ENCODE measurements at places on chromosomes 7 and 10.

- no peak for DNase-seq
These were observed 69.5 kb upstream of the PPIF start for GRCh38 chr10:79277579-79278269.

DNA sequence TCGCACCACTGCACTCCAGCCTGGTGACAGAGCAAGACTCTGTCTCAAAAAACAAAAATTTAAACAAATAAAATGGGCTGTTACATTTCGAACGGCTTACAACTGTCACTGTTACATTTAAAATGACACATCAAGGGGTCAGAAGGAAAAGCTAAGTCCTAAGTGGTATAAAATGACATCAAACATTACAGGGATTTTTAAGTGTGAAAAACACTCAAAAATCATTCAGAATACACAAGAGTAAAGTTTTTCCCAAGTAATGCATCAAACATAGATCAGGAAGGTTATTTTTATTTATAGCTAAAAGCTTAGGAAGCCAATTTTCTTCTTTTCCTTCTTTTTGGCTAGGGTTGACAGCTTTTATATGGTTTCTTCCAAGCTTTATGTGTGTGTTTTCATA is 39.0 kb downstream of the CCDC3 start:
- DNase-seq: no peak

- DNase-seq: no peak
These were observed 138.2 kb downstream of the C10orf105 start for GRCh38 chr10:71581376-71581775.

DNA sequence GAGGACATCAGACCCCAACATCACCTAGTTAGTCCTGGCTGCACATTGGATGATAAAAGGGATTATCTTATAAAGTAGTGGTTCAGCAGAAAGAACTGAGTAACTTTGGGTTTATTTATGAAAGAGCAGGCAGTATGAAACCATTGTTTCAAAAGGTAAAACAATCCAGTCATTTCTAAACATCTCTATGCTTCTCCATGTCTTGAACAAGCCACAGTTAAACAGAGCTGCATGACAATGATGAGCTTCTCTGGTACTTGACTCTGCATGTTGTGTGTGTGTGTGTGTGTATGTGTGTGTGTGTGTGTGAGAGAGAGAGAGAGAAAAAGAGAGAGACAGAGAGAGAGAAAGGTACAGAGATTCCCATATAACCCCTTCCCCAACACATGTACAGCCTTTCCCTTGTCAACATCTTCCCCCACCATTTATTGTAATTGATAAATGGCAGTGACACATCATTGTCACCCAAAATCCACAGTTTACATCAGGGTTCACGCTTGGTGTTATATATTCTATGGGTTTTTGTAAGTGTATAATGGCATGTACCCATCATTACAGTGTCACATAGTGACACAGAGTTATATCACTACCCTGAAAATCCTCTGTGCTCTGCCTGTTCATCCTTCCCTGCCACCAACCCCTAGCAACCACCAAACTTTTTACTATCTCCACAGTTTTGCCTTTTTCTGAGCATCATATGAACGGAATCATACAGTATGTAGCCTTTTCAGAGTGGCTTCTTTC is 32.8 kb upstream of the SLC18A3 start:
- no peak for DNase-seq

DNA sequence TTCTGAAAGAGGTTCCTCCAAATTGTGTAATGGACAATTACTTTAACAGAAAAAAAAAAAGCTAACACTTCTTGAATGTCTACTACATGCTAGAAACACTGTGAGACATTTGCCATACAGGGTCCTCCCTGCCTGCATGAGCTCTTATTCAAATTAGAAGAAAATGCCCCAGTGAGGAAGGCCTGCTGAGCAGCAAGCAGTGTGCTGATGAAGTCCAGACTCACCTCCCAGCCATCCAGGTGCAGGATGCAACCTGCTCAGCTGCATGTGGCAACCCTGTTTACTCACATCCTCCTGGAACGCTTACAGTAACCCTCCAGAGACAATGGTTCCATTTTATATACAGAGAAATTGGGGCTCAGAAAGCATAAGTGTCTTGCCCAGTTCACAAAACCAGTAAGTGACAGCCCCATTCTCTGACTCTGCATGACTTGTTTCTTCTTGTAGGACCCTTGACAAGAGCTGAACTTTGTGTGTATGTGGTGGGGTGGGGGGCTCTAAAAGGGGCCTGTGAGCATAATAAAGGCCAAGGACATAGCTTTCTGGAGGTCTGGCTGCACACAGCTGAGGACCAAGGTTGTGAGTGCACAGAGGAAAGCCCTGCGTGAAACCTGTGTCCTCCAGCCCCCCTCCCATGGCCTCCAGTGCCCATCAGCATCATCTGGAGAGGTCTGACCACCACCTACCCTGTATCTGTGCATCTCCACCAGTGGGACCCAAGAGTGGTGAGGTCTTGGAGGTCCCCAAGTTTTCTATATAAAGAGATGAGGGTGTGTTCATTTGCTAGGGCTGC is 387.8 kb downstream of the GRID1 start:
- DNase-seq: no peak

- no peak for DNase-seq
These were observed 23.1 kb downstream of the DKK1 start for GRCh38 chr10:52337225-52337624.

- no peak for DNase-seq
These were observed 11.8 kb downstream of the SLC25A13 start for GRCh38 chr7:96310110-96310509.

- DNase-seq: no peak
These were observed 17.2 kb downstream of the TCF7L2 start for GRCh38 chr10:112967200-112967599.

DNA sequence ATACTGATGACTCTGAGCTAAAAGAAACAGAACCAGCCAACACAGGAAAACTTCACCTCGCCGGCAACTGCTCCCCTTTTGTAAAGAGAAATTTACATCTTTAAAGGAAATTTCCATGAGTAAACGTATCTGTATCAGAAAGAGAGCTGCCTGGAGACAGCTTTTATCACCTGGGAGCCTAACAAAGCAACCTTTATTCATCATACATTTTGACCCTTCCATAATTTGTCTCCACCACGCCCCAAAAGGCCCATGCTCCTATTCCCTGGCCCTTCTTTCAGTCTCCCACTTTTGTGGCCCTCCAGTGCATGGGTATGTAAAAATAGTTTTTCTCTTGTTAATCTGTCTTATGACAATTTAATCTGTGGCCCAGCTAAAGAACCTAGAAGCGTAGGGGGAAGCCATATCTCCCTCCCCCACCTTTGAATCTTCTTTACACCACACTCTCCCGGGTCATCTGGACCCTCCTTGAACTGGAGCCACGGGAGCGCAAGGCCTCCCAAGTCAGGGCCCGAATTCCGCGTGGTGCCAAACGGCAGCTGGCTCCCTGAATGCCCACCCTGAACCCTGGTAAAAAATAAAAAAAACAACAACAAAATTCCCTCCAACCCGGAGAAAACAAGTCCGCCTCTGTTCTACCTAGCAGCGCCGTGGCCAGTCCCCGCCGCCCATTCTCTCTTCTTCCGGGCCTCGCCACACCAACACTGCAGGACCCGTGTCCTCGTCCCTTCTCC is 15.4 kb upstream of the FKBP9 start:
- no peak for DNase-seq

GRCh38 chr7:842431-843031 is 10.3 kb downstream of the SUN1 start:
- no peak for DNase-seq

- no peak for DNase-seq
These were observed 29.0 kb upstream of the GNA12 start for GRCh38 chr7:2873146-2873545.

DNA sequence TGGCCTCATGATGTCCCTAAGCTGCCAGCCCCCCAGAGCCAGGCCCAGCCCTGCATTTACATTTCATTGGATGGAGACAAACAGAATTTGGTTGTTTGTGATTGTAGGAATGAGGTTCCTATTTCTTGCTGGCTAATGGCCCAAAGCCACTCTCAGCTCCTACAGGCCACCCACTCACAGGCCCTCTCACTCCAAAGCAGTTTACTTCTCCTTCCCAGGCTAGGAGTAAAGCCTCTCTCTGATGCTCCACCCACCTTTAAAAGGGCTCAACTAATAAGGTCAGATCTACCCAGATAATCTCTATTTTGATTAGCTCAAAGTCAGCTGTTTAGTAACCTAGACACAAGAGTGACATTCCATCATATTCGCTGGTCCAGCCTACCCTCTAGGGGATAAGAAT is 11.2 kb upstream of the CUZD1 start:
- DNase-seq: no peak

GRCh38 chr10:28686835-28687682 is 9.7 kb downstream of the BAMBI start:
- no peak for DNase-seq

GRCh38 chr10:69411476-69411875 is 5.2 kb downstream of the TACR2 start:
- no peak for DNase-seq
